ENCODE measurements at places on chromosomes 16 and 17. TPM values are rescaled to one million over a fixed set of nuclear protein-coding genes. Genes with fewer than 3 reads are reported as not detected.

- DNase-seq, result no peak
These were observed 2.7 kb downstream of the GCGR start for GRCh38 chr17:81806461-81807209.

GRCh38 chr16:55713103-55713502 is 57.3 kb downstream of the SLC6A2 start:
- no peak for DNase-seq

DNA sequence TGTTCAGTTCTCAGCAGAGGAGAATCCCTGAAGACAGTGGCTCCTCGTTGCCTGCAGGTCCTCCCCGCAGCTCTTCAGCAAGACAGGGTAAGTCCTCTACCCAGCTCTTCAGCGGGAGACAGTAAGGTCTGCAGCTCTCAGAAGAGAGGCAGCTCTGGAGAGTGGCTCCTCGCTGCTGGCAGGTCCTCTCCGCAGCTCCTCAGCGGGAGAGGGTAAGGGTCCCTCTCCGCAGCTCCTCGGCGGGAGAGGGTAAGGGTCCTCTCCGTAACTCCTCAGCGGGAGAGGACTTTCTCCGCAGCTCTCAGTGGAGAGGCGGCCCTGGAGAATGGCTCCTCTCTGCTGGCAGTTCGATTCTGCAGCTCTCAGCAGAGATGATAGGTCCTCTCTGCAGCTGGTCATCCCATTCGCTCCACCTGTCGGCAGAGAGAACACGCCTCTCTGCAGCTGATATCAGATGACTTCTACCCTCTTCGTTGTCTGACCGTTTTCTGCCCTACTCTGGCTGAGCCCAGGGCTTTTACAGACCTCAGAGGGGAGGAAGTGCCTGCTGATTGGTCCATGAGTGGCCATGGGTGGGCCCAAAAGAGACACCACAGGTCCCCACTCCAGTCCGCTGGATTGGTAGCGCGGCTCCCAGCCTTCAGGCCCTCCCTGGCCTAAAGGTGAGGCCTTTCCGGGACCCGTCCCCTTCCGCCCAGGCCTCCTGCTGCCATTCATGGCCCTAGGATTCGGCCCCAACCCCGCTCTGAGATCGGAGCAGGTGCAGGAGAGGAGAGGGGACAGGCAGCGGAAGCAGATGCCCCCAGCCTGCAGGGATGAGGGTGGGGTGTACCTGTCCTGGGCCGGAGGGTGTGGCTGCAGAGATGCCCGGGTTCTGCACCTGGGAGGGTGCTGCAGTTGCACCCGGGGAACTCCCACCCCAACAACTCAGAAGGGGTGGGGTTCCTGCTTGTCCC is 11.9 kb upstream of the SHCBP1 start:
- no peak for DNase-seq

The CDH11 gene
- 297 TPM for total RNA-seq

The LRRC46 gene
- 1.1 TPM for total RNA-seq
